ELF-1 (cell line): ENCODE measurements at places on chromosomes 7 and 10.

DNA sequence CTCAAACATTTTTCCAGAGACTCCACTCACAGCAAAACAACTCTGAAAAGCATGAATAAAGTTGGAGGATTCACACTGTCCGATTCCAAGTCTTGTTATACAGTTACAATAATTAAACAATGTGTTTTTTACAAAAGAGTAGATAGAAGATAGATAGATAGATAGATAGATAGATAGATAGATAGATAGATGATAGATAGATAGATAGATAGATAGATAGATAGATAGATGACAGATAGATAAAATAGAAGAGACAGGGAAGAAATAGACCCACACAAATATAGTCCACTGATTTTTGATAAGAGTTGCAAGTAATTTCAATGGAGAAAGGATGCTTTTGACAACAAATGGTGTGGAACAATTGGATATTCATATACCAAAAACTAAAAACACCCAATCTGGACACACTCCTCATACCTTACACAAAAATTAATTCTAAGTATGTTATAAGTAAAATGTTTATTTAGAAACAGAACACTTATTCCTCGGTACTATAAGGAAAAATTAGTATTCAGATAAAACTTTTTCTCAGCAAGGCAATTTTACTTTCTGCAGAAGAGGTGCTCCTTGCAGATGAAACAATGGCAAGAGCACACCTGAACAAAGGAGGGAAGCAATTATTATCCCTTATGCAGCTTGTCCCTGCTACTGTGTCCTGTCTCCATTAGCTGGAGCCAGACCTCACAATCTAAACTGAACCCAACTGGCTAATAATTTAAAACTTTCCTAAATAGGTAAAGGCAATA lies 5.7 kb upstream of the TAS2R39 start:
- no peak for DNase-seq

GRCh38 chr10:63374991-63375390 lies 90.8 kb downstream of the JMJD1C start:
- DNase-seq: no peak

- DNase-seq: no peak
Measured at GRCh38 chr7:141844256-141844655, 3.0 kb upstream of the PRSS37 start.

DNA sequence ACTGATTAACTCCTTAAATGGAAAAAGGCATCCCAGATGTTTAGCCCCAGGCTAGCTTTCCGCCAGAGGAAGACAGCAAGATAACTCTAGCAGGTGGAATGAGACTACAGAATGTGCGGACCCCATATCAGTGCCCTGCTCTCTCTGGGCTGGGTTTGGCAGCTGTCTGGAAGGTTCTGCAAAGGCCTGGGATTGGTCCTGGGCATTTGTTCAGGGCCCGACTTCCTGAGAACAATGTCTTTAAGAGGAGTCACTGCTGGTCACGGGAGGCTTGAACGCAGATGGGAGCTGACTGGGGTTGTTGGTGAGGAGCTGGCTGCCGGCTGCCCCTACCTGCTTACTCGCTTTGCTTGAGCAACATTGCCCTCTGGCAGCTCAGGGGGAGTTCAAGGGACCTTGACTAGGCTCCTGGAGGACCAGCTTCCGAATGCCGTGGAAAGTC lies 130.6 kb upstream of the BTBD16 start:
- DNase-seq: peak; percentile 50

- peak; percentile 36 for DNase-seq
Measured at GRCh38 chr10:119737823-119738222, 12.0 kb downstream of the INPP5F start.

GRCh38 chr7:20299145-20299544 lies 31.6 kb upstream of the ITGB8 start:
- no peak for DNase-seq
